ENCODE measurements at places on chromosomes 1 and 21.

DNA sequence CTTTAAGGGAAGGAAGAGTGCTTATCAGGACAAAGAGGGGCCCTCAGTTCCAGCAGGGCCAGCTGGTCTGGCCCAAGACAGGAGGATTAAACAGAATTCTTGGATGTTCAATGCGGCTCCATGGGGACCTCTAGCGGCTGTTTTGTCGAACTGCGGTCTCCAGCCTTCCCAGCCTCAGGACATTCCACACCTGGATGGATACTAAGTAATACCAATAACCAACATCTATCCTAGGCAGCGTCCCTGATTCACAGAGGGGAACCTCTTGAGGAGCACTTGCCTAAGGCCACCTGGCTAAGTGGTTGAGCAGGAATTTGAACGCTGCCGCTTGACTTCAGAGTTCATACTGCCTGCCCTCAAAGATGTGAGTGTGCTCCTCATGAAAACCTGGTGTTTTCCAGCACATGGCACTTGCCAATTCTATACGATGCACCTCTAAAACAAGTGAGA is 15.5 kb upstream of the CD247 start:
- DNase-seq = peak; percentile 90

- peak; percentile 52 for DNase-seq
These were observed 17.7 kb downstream of the RAP1GAP start for GRCh38 chr1:21651214-21652042.

DNA sequence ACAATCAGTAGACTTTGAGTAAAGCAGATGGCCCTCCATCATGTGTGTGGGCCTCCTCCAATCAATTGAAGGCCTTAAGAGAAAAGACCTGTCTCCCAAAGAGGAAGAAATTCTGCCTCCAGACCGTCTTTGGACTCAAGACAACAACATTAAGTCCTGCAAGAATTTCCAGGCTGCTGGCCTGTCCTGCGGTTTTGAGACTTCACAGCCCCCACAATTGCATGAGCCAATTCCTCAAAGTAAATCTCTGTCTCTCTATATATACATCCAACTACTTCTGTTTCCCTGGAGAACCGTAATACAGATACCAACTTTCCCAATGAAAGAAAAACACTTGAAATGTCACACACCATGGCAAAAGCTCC is 16.4 kb downstream of the REG4 start:
- no peak for DNase-seq

GRCh38 chr1:183898001-183898396 is 93.1 kb downstream of the RGL1 start:
- no peak for DNase-seq

Data from AG20443 (cell line).